ENCODE measurements at places on chromosomes 12 and 14.

DNA sequence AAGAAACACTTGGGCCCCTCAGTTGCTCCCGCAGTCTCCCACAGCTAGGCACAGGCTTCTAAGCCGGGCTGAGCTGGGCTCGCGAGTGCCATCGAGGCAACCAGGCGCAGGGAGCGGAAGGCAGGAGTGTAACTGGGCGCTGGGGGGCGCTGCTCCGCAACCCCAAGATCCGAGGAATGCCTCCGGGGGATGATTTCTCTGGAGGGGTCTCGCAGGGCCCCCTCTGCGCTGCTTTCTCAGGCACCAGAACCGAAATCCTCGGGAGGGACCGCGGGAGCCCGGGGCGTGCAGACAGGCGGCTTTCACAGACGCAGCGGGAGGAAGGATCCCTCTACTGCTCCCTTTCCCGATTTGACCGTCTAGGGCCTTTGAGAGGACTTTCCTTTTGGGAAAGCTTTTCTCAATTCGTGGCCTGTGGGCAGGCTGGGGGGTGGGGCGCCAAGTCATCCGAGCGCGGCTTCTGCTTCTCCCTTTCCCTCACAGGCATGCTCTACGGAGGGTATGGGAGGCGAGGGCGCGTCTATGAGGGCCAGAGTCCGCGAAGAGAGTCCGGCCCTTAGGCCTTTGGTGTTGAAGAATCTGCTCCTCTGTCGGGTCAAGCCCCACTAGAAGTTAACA lies 4.3 kb upstream of the NKX2-1 start:
- DNase-seq, result no peak

DNA sequence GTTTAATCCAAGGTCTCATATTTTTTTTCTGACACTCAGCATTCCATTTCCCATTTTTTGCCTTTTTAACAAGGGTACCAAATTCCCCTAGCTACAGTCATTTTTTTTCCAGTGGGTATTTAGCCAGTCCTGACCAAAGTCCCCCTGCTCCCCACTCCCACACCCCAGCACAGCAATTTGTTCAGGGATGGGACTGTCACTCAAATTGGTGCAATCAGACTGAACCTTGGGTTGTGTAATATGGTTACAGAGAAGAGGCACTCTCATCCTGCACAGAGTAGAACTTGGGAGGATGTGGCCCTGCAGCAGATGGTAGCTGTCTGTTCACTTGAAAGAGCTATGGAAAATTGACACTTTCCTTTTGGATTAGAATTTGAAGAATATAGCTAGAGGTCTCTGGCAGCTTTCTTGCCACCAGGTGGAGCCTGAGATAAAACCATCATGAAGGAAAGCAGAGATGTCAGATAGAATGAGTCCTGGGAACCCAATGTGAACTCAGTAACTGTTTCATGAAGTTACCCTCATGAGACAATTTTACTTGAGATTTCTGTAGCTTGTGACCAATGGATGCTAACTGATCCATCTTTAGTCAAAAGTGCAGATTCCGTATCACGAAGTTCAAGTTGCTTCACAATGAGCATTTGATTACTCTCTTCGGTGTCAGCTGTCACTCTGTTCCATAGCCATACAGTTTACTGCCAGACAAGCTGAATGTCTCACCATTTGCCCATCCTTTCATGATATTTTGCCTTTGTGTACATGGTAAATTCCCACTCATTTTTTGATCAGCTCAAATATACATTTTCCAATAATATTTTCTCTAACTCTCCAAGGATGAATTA lies 394.0 kb upstream of the SYT1 start:
- no peak for DNase-seq

- no peak for DNase-seq
These were observed 102.1 kb upstream of the DAAM1 start for GRCh38 chr14:59086241-59086882.

DNA sequence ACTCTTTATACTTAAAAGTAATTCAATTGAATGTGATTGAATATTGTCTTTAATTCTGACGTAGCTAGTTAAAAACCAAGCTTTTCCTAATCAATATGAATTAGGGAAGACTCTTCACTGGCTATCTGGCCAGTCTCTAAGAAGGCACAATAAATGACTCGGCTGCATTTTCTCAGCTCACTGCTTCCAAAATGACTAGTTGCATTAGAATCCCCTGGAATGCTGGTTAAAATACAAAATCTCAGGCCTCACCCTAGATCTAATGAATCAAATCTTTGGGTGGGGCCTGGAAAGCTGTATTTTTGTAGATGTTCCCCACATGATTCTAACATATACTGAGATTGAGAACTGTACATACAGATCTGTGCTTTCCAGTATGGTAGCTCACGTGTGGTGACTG lies 242.1 kb downstream of the CHST11 start:
- DNase-seq, result no peak

DNA sequence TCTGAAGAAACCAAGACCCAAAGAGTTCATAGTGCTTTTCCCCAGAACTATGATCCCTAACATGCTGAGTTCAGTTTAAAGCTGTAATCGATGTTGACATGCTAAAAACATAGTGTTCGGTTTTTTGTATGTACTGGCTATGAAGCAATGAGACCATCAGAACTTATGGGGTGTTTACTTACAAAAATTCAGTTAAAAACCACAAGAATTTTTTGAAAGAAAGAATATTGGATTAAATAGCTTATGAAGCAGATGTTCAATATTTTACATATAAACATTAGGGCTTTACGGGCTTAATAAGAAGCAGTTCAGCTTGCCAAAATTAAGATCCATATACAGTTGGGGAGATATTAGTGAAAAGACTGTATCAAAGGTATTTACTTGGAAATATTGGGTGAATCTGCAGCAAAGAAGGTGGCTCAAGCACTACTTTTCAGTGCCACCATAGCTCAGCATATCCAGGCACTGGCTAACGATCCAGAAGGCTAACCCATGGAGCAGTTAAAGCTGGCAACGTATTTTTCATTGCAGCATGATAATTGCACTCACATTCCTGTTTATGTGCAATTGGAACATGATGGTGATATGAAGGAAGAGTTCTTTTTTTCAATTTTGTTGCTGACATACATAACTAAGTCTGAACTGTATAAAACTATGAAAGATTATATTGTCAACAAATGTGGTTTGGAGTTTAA lies 125.9 kb downstream of the EFCAB11 start:
- no peak for DNase-seq

- DNase-seq, result no peak
These were observed 634 bp upstream of the TMEM63C start for GRCh38 chr14:77180726-77181602.

GRCh38 chr14:104103446-104104075 lies 18.1 kb downstream of the ASPG start:
- no peak for DNase-seq

- no peak for DNase-seq
These were observed 22.3 kb downstream of the OTOGL start for GRCh38 chr12:80121661-80122060.

GRCh38 chr14:82385048-82385447 lies 851.4 kb upstream of the SEL1L start:
- no peak for DNase-seq

- no peak for DNase-seq
These were observed 139.3 kb upstream of the ARHGAP5 start for GRCh38 chr14:31937730-31938346.

DNA sequence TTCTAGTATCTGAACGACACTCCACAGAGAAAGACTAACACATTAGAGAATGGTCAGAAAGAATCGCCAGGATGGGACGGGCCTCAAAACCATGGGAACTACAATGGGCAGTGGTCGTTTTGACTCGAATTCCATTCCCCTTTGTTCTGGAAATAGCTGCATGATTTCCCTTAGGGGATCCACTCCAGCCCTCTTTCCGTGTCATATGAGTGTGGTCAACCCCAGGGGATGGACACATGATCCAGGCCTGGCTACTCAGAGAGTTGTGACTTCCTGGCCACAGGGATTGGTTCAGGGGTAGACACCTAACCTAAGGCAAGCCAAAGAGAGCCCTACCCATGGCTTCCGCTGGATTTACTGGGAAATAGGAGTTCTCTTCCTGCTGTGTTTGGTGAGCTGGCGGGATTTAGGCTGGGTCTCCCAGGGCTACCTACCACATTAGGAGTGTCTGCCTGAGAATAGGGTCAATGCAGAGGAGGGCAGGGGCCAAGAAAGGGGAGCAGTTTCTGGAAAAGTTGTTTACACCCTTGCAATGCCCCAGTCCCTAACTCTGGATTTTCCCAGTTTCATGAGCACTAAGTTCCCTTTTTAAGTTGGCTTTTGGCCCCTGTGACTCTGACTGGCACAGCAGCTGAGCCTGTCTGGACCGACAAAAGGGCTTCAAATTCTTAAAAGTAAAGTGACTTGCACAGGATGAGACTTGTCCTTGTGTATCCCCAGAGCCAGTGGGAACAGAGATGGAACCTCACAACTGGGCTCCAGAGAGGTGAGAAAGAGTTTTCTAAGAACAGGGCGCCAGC lies 28.1 kb upstream of the GPATCH2L start:
- no peak for DNase-seq

- DNase-seq, result no peak
These were observed 154.6 kb downstream of the SLC6A15 start for GRCh38 chr12:84757978-84758377.

GRCh38 chr12:107447336-107447735 lies 238.3 kb upstream of the PWP1 start:
- DNase-seq, result no peak

GRCh38 chr12:87383680-87384079 lies 645.5 kb downstream of the C12orf50 start:
- no peak for DNase-seq

DNA sequence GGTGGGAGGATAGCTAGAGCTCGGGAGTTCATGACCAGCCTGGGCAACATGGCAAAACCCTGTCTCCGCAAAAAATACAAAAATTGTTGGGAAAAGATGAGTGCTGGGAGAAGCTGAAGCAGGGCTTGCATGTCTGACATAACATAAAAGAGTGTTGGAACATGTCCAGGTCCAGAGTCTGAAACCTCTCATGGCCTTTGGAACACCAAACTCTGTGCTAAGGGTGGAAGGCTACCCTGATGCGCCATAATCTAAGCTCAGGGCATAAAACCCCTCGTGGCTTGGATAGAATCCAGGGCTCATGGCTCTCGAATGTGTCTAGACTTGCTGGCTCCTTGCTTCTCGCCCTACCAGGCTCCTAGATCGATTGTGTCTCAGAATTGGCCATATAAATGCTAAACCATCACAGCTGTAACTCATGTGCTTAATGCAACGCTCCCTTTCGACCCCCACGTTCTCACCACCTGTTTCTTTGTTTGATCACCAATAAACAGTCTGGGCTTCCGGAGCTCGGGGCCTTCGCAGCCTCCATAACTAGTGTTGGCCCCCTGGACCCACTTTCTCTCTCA lies 6.7 kb upstream of the CLEC7A start:
- DNase-seq, result no peak

- no peak for DNase-seq
These were observed 247.0 kb downstream of the PHLDA1 start for GRCh38 chr12:75784591-75784990.

- DNase-seq, result no peak
These were observed 64.2 kb upstream of the TMCC3 start for GRCh38 chr12:94714378-94715114.

- DNase-seq, result no peak
These were observed 7.0 kb downstream of the STON2 start for GRCh38 chr14:81392976-81393643.

GRCh38 chr14:105495101-105495989 lies 4.3 kb downstream of the TEDC1 start:
- DNase-seq, result no peak

DNA sequence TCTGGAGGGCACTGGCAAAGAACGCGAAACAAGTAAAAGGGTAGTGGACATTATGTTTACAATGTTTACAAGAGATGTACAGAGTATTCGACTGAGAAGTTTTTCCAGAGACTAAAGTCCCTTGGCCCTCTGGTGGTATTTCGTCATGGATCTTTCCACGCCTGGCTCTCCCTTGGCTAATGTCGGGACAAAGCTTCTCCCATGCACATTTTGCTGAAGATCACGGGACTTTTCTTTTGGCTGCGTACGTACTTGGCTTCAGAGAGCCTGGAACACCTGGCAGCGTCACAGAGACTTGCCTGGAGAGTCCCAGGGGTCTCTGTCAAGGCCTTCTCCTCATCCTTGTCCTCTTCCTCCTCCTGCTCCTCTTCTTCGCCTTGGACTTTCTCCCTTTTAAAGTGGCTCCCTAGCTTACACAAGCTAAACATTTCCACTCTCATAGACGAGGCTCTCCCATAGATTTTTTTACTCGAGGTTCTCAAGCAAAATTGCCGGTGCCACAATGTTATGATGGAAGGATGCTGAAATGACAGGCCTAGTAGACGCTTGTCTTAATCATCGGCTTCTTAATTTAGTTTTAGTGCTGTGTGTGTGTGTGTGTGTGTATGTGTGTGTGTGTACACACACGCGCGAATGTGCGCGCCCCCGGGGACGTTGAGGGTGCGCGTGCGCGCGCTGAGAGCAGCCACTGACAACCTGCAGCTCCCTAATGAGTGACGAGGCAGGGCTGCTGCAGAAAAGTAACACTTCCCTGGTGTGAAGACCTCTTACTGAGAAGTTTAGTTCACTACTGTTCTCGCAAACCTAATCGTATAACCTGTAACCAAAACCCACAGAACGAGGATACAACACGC lies 4.9 kb upstream of the FOXG1 start:
- DNase-seq, result no peak

DNA sequence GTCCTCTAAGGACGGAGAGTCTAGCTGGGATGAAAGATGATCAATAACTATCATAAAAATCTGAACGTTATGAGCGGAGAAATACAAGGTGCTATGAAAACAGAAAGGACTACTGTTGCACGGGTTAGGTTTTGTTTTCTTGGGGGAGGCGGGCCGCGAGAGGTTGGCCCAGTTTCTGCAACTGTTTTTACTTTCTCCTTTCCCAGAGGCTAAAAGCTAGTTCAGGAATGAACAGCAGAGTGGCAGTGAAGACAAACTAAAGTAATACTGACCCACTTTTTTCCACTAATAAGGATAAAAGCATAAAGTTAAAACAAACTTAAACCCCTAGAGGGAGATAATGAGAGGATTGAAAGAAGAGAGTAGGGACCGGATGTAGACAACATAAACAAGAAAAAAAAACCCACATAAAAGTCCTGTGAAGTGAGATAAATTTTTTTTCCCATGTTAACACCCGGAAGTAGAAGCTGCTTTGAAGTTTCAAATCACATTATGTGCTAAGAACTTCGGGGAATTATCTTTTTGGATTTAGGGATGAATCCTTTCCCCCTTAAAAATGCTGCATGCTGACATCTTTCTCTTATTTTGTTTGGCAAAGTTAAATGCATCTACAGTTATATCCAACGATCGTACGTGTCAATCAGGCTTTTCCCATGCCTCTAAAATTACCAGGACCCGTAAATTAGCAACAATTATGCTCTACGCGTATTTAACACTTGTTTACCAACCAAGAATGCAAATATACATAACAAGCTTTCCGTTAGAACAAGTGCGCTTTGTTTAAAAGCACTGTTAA lies 1.0 kb upstream of the CDK17 start:
- DNase-seq, result no peak

GRCh38 chr12:76450690-76451089 lies 102.5 kb upstream of the BBS10 start:
- no peak for DNase-seq
